ENCODE measurements at places on chromosomes 12 and 14. TPM values are rescaled to one million over a fixed set of nuclear protein-coding genes. Genes with fewer than 3 reads are reported as not detected.

CPNE6 gene
- total RNA-seq, result not detected

FLVCR2 gene
- 2.1 TPM for total RNA-seq

CRIP2 gene
- total RNA-seq, result 68.5 TPM

PRKAG1 gene
- 76.5 TPM for total RNA-seq

SERPINA6 gene
- total RNA-seq, result not detected

ANGEL1 gene
- total RNA-seq, result 6.6 TPM

IAPP gene
- not detected for total RNA-seq

KRT83 gene
- total RNA-seq, result not detected

ASB2 gene
- total RNA-seq, result 0.99 TPM

ACOT6 gene
- not detected for total RNA-seq

FAM186B gene
- total RNA-seq, result 0.51 TPM

HRK gene
- total RNA-seq, result under 0.01 TPM

LALBA gene
- total RNA-seq, result not detected

RND1 gene
- under 0.01 TPM for total RNA-seq

MEG3 gene
- 95.0 TPM for total RNA-seq

BCL11B gene
- total RNA-seq, result under 0.01 TPM
